Fibroblast of skin of right quadriceps (primary cell): ENCODE measurements at places on chromosomes 6 and 20.

DNA sequence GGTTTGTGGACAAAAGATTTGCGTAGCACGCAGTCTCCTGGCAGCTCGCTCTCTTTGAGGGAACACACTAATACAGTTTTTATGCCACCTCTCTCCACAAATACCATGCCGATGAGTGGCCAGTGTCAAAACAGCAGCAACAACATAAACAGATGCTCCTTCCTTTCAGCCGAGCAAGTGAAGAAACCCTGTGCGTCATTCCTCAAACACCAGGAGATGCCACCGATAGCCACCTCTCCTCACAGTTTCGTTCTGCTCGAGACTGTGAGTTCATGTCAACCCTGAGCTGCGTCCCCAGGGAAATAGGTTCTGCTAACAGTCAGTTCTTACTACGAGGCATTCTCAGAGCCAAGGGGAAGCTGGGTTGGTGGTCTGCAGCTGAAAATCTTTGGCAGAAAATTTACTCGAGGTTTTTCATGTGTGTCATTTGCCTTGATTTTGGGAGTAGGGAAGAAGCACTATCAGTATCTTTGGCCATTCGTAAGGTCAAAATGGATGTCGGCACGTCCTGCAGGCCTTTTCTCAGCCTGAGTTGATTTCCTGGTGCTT is 59.9 kb downstream of the EYA2 start:
- DNase-seq: peak; percentile 97

DNA sequence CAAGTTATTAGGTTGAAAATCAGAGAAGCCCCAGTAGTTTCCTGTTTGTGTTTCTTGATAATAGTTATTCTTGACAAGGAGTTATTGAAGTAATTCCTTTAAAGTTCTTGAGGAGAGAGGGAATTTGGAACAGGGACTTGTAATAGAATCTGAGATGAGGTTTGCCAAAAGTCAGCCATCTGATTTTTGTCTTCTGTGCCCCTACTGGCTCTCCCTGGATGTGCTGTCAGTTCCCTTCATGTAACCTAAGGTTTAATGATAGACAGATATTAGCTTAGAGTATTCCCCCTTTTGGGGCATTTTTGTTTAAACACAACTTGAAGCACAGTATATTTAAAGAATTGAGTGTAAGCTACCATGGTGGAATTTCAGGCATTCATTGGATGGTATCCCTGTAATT is 71.4 kb downstream of the CARMIL1 start:
- no peak for DNase-seq

- peak; percentile 15 for DNase-seq
Measured at GRCh38 chr6:157269261-157269794, 54.0 kb downstream of the TMEM242 start.

DNA sequence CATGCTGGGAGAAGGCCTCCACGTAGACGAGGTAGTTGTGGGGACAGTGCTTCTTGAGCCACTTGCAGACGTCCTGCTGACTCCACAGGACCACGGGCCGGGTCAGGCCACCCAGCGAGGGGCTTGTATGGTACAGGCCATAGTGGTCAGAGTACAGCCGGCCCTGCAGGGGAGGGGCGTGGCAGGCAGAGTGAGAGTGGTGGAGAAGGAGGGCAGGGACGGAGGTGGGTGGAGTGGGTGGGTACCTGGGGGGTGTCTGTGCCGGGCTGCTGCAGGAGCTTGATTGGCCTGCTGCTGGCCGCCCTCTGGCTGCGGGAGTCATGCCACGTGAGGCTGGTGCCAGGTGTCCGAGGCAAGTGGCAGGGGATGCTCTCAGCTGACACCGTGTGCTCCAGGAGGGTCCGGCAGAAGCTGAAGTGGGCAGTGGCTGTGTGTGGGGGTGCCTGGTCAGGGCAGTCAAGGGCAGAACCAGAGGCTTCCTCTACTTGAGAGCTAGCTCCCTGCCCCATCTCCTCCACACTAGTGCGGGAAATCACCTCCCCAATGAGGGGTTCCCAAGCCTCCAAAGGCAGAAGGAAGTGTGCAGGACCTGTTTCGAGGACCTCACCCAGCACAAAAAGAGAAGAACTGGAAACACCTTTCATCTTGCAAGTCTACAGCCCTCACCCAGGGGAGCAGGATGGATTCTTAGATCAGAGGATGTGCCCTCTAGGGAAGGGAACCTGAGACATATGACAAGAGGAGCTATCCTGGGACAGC is 2.3 kb downstream of the SAMD10 start:
- no peak for DNase-seq

GRCh38 chr6:42511803-42512422 is 51.9 kb upstream of the UBR2 start:
- DNase-seq: peak; percentile 61

GRCh38 chr6:29232725-29233124 is 62.0 kb downstream of the OR2J2 start:
- DNase-seq: no peak

- DNase-seq: peak; percentile 60
Measured at GRCh38 chr6:43708860-43709653, 21.5 kb upstream of the MRPS18A start.

- DNase-seq: peak; percentile 18
Measured at GRCh38 chr6:29602564-29603361, 17.8 kb downstream of the OR2H2 start.

GRCh38 chr6:167906899-167907298 is 80.2 kb downstream of the AFDN start:
- no peak for DNase-seq
